Muscle of leg (tissue), 16 donors: ENCODE measurements at places on chromosomes 12 and 14. TPM values are rescaled to one million over a fixed set of nuclear protein-coding genes. Genes with fewer than 3 reads are reported as not detected.

DNA sequence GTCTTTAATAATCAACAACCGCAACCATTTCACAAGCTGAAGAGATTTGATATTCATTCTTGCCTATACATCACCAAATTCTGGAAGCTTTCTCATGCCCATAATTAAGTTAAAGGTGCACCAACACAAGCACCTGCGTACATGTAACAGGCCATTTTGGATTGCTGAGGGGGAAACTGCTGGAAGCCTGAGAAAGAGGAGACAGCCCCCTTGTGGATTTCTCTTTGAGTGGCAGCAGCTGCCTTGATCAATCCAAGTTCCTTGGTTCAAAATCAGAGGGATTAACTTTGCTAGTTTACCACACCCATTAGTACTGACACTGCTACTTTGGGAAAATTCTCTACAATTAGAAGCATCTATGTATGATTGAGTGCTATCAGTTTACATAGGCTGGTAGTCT is 321.1 kb downstream of the NOVA1 start:
- no peak overlapping the region for H3K27ac ChIP-seq
- no peaks in the 10 kb centered on the region for H3K4me1 ChIP-seq
- no peaks in the 10 kb centered on the region for H3K27me3 ChIP-seq

- no peak for DNase-seq
- no peaks in the 10 kb centered on the region for H3K27me3 ChIP-seq
- H3K4me3 ChIP-seq, result no peak overlapping the region
- no peaks in the 10 kb centered on the region for H3K4me1 ChIP-seq
- no peak overlapping the region for H3K27ac ChIP-seq
- H3K36me3 ChIP-seq, result no peaks in the 10 kb centered on the region
Measured at GRCh38 chr14:98803196-98803595, 468.8 kb downstream of the BCL11B start.

GRCh38 chr14:41392226-41392625 is 214.4 kb upstream of the LRFN5 start:
- no peaks in the 10 kb centered on the region for H3K36me3 ChIP-seq
- no peaks in the 10 kb centered on the region for H3K27me3 ChIP-seq
- H3K4me3 ChIP-seq, result no peak overlapping the region

- H3K36me3 ChIP-seq, result no peaks in the 10 kb centered on the region
- H3K27me3 ChIP-seq, result peaks cover 88% of the 10 kb centered on the region
- H3K4me1 ChIP-seq, result peaks cover 20% of the 10 kb centered on the region
- peak overlapping the region; percentile 45 for H3K4me3 ChIP-seq
- peak; percentile 54 for DNase-seq
Measured at GRCh38 chr12:114692186-114693058, 8.4 kb upstream of the TBX3 start.

OTX2 gene
- not detected for polyA plus RNA-seq

SPX gene
- polyA plus RNA-seq, result 19.0 TPM

LAG3 gene
- polyA plus RNA-seq, result 0.64 TPM

CLEC1A gene
- polyA plus RNA-seq, result 2.6 TPM

NKX2-8 gene
- not detected for polyA plus RNA-seq

GPR65 gene
- polyA plus RNA-seq, result 0.52 TPM
